T-helper 9 cell (primary cell): ENCODE measurements at places on chromosomes 13 and 19.

GRCh38 chr13:109724603-109725002 is 61.8 kb downstream of the IRS2 start:
- DNase-seq = no peak

GRCh38 chr19:41023193-41023592 is 32.1 kb downstream of the CYP2B6 start:
- DNase-seq = no peak

DNA sequence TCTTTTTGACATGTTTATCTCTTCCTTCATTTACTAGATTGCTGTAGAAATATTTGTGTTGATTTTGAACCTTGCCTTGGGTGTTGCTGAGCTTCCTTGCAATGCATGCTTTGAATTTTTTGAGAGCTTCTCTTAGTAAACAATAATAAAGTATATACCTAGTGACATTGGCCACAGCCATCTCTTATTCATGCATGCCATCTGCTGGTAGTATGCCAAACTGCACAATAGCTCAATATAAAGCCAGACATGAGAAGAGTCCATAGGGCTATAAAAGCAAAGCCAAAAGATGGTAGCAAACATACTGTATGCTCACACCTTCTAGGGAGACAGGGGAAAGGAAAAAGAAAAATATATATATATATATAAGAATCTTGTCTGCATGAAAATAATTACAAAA is 18.9 kb upstream of the ZSCAN5A start:
- peak; percentile 19 for DNase-seq

- no peak for DNase-seq
Observed at GRCh38 chr13:73943137-73943964, 190.9 kb downstream of the KLF12 start.

DNA sequence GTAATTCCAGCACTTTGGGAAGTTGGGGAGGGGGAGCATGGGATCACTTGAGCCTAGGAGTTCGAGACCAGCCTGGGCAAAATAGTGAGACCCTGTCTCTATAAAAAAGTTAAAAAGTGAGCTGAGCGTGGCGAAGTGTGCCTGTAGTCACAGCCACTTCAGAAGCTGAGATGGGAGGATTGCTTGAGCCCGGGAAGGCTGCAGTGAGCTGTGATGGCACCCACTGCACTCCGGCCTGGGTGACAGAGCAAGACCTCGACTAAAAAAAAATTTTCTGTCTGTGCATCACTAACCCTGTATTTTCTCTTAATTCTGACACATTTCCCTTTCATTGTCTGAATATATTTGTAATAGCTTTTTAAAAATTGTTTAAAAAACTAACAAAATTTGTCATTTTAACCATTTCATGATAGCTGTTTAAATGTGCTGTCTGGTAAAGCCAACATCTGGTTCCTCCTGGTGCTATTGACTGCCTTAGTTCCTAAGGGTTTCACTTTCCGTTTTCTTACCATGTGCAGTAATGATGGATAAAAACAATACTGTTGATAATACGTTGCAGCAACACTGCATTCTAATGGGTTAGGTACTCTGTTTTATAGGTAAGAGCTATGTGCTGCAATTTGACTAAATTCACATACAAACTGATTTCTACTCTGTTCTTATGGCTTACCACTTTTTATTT is 29.7 kb downstream of the LATS2 start:
- DNase-seq = no peak

- DNase-seq = no peak
Observed at GRCh38 chr19:6070207-6070681, 40.1 kb downstream of the RFX2 start.

DNA sequence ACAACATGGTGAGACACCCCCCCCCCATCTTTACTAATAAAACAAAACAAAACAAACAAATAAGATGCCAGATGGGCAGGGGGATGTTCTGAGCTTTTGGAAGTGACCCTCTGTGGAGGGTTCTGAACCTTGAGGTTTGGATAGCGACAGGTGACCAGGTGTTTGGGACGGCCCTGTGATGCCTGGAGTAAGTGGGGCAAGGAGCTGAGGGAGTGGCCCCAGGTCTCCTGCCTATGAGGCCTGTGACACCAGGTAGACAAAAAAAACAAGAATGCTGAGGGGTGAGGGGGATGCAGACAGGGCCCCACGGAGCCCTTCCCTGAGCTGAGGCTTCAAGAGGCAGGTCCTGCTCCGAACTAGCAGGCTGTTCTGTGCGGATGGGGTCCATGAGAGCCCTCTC is 9.2 kb downstream of the ADGRE2 start:
- no peak for DNase-seq

DNA sequence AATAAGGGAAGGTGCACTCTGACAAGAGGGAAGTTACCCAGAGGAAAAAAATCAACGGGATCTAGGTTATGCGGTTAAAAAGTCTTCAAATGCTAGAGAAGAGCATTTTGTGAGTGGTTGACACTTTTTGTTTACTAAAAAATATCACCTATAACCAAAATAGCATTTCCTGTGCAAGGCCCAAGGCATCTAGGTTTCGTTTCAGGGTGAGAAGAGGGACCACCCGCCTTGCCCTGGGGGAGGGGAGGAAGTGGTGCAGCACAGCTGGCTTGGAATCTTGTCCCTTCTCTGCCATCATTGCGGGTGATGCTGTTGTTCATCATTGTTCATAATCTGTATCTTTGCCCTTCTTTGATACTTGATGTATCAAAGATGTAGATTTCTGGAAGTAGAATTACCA is 80.6 kb downstream of the NUFIP1 start:
- DNase-seq = no peak

DNA sequence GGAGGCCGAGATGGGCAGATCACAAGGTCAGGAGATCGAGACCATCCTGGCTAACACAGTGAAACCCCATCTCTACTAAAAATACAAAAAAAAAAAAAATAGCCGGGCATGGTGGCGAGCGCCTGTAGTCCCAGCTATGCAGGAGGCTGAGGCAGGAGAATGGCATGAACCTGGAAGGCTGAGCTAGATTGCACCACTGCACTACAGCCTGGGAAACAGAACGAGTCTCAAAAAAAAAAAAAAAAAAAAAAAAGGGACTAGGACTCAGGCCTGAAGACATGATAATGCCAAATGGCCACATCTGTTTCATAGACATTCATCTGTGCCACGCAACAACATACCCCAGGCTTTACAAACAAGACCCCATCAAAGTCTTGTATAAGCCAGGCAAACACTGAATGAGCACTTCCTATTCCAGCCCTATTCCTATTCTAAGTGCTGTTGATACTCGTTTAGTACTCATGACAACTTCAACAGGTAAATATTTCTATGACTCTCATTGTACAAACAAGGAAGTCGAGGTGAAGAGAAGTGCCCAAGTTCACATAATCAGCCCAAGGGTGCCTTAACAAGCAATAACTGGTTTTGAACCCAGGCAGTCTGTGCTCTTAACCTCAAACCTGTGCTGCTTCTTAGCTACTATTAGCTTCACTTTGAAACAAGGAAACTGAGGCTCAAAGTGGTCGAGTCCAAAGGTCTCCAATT is 1.7 kb downstream of the B9D2 start:
- no peak for DNase-seq

DNA sequence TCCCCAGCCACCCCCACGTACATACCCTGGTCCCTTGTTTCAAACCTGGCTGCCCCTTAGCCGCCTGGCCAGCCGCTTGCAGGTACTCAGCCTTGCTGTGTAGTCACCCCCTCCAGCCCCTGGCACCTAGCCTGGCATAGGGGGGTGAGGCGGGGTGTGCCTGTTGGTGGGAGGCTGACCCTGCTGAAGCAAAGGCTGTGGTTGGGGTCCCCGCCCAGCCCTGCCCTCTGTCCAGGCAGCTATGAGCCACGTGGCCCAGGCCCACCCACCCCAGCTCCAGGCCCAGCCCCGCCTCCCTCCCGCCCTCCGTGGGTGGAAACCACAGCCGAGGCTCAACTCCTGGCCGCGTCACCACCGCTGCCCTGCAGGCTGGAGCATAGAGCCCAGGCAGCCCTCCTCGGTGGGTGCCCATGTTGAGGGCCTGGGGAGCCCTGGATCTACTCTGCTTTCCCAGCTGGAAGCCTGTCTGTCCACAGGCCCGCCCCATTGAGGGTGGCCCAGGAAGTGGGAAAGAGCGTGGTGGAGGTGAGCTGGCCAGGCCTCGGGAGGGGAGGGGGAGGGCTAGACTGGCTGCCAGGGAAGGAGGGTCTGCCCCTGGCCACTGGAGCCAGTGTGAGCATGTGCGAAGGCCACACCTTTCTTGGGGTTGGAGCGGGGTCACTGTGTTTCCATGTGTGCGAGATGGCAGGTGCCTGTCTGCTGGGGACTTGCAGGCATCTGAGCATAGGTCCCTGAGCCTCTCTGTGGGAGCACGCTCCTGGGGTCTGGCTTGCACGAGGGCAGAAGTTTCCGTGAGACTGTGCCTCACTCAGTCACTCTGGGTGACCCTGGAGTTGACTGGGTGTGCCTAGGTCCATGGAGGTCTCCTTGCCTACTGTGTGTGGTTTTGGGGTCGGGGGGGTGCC is 31.0 kb downstream of the PAK4 start:
- no peak for DNase-seq

DNA sequence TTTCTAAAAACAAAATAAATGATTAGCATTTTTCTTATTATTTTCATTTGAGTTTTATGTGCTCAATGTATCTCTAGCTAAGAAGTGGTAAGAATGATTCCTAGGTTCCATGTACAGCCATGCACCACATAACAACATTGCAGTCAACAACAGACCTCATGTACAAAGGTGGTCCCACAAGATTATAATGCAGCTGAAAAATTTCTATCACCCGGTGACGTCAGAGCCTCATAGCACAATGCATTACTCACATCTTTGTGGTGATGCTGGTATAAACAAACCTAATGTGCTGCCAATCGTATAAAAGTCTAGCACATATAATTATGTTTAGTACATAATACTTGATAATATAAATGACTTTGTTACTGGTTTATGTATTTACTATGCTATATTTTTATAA is 120.5 kb downstream of the SLC7A1 start:
- DNase-seq = no peak

GRCh38 chr19:19551853-19552192 is 13.8 kb downstream of the CILP2 start:
- DNase-seq = no peak

DNA sequence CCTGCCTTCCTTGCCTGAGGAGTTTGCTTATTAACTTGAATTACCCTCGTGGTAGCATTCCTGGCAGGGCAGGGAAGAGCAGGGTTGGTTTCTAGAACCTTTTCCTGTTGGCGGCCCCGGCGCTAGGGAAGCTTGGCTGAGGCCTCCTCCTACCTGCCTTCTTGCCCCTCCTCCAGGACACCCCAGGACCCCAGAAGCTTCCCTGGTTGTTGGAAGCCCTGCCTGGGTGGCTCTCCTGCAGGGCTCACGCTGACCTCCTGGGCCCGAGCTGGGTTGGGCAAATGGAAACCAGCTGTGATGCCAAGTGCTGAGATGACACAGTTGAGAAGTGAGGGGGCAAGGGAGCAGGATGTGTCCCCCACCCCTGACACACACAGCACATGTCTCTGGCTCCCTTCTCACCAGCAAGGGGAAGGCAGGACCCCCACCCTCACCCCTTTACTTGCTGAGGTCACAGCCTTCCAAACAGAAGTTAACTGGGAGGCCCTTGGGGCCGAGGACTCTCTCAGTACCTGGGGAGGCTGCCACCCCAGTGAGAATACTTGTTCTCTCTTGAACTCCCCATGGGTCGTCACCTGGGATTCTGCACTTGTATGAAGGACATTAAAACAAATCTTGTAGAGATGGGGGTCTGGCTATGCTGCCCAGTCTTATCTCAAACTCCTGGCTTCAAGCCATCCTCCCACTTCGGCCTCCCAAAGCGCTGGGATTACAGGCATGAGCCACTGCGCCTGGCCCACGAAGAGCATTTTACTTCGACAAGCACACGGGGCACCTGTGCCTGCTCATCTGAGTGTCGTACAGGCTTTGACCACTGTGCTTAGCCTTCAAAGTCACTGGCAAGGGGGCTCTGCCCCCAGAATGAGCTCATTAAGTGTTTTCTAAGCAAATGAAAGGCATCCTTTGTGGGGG is 10.5 kb downstream of the CEBPA start:
- no peak for DNase-seq

DNA sequence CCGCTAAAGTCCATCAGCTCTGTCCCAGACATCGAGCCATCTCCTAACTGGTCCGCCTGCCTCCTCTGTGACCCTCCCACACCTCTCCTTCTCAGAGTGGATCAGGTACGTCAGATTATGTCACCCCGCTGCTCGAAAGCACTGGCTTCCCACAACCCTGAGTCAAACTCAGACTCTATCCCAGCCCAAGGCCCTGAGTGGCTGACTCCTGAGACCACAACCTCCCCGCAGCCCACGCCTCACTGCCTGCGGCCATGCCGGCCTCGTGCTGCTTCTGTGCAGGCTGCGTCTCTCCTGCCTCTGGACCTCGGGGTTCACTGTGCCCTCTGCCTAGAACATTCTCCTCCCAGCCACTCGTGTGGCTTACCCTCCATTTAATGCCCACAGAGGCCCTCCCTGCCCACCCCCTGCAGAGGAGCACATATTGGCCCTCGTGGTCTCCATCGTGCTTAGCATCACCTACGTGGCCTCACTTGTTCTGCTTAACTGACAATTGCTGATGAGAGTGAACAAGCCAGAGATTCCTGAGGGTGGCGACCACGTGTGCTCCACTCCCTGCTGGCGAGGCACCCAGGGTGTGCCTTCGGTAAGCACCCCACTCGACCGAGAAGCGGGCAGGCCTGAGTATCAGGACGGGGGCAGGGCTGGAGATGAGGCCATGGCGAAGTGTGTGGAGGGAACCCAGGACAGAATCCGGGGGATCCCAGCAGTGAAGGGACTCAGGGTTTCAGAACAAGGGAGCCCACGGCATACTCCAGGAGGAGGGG is 13.5 kb upstream of the FKRP start:
- DNase-seq = no peak

DNA sequence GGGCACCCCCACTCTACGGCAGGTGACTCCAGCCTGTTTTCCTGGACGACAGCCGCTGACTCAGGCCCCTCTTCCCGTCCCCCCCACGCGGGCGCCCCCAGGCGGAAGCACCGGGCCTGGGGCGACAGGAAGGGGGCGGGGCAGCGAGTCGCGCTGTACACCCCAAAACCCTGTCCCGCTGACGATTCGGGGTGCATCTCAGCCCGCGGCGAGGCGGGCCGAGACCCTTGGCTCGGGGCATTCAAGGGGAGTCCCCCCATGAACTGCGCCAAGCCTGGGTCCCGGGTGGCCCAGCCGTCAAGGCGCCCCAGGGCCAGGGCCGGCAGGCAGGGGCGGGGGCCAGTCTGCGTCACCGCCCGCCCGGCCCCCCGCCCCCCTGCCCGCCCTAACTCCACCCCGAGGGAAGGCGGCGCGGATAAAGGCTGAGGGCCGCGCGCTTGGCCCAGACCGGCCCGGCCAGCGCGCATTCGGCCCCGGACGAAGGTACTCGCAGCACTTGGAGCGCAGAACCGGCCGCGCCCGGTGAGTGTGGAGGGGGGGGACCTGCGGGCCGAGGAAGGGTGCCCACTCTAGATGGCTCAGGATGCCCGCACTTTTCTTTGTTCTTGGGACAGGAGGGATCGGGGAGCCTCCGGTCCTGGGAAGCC is at the start of gene MIDN:
Gene MIDN, plus strand, starts transcription at position 445 of the 647 bp plus-strand sequence. CDS start 1,714 bp downstream, outside the sequence.
- peak; percentile 76 for DNase-seq
